CD8-positive, alpha-beta memory T cell (primary cell): ENCODE measurements at places on chromosomes 1 and 21. TPM values are rescaled to one million over a fixed set of nuclear protein-coding genes. Genes with fewer than 3 reads are reported as not detected.

DNA sequence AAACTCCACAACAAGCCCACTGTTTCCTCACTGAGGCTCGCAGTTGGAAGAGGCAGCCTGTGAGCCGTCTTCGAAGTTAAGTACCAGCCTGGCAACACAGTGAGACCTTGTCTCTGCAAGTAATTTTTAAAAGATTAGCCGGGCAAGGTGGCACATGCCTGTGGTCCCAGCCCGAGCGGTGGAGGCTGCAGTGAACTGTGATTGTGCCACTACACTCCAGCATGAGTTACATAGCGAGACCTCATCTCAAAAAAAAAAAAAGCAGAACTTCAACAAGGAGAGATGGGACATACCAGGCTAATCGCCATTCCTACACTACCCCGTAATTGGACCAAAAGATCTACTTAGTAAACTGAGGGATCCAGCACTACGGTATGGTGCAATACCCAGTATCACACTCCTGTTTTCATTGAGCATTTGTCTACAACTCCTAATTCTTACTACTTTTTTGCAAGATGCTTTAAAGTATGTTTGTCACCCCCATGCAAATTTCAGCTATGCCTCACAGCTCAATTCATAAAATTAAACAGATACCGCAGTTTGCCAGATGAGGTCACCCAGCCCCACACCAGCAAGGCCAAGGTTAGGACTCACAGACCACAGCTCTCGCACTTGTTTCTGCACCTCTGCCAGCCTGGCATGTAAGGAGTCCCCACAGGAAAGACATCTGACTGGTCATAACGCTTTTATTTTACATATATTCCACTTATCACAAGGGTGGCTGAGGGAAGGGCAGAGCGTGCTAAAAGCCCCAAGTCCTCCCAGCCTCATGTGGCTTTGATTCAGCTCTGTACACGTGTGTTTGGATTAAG, 21.0 kb downstream of the SDE2 start:
- no peak for DNase-seq

The BRDT gene
- not detected for polyA plus RNA-seq

The ERICH3 gene
- not detected for polyA plus RNA-seq

DNA sequence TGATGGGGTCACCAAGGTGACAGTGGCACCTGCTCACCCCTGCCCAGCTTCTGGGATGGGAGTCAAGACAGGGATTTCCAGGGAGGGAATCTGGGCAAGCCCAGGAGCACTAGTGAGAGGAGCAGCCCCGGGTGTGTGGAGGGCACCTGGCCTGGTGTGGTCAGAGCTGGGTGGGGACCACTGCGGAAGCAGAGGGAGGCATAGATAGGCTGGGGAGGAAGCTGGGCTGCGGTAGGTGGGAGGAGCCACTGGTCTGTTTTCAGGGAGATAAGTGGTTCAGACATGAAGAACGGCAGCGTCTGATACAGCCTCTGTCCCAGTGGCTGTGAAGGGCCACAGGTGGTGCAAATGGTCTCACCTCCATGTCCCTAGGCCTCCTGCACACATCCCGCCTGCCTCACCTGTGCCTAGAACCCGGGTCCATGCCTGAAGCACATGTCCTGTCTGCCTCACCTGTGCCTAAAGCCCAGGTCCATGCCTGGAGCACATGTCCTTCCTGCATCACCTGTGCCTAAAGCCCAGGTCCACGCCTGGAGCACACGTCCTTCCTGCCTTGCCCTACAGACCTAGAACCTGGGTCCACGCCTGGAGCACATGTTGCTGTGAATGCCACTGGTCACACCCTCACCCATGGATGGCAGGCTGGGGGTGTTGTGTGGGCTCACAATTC, 325.9 kb upstream of the AJAP1 start:
- no peak for DNase-seq

DNA sequence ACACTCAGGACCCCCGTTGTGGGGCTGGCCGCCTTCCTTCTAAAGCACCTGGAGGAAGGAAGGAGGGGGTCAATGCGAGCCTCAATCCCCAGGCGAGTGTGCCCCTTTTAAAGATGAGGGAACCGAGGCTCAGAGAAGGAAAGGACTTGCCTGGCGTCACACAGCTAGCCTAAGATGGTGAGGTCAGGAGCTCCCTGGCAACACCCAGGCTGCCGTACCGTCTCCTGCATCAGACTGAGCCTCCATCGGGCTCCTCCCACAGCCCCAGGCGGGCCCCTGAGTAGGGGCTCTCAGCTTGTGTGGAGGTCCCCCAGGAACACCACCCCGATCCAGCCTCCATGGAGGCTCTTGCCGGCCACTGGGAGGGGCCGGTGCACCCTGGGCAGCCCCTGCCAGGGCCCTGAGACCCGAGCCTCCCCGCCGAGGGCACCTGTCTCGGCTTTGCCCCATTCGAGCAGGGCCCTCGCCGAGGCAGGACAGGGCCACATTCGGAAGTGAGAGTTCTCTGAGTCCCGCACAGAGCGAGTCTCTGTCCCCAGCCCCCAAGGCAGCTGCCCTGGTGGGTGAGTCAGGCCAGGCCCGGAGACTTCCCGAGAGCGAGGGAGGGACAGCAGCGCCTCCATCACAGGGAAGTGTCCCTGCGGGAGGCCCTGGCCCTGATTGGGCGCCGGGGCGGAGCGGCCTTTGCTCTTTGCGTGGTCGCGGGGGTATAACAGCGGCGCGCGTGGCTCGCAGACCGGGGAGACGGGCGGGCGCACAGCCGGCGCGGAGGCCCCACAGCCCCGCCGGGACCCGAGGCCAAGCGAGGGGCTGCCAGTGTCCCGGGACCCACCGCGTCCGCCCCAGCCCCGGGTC, at the start of gene AIRE:
Gene AIRE, plus strand, starts transcription at position 739 of the 855 bp plus-strand sequence. CDS start 131 bp downstream, outside the sequence.
- no peak for DNase-seq

DNA sequence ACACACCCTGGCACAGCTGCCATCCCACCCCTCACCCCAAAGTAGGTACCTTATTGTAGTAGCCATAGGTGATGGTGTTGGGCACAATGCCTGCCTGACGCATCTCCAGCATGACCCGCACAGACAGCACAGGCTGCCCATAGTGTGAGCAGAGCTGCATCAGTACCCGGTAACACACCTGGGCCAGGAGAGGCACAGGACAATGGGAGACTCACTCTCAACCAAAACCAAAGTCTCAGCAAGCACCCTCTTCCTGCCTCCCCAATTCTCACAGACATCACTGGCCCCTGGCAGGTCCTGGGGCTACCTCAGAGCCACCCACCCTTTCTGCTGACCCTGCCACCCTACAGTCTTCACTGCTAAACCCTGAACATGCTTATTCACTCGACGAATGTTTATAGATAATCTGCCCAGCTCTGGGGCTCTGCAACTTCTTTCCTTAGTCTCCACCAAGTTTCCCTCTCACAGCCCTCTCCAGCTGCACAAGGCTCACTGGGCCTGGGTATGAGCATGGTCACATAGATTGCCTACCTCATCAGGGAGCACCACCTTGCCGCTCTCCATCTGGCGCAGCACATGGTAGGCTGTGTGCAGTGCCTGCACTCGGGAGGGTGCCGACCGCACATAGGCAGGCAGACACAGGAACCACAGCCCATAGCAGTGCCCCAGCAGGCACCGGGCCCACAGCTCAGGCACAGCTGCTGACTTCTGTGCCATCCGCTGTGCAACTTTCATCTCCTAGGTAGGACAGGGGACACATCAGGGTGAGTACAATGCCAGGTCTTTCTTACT, 10.3 kb downstream of the DENND4B start:
- DNase-seq = no peak

The ARMH1 gene
- 21.1 TPM for polyA plus RNA-seq

GRCh38 chr1:217150366-217150765, 427.1 kb upstream of the ESRRG start:
- DNase-seq = no peak
